Globus pallidus (tissue), 1 donor: ENCODE measurements at places on chromosomes 7 and 10.

GRCh38 chr7:47265621-47266020 lies 316.3 kb downstream of the TNS3 start:
- DNase-seq = no peak

DNA sequence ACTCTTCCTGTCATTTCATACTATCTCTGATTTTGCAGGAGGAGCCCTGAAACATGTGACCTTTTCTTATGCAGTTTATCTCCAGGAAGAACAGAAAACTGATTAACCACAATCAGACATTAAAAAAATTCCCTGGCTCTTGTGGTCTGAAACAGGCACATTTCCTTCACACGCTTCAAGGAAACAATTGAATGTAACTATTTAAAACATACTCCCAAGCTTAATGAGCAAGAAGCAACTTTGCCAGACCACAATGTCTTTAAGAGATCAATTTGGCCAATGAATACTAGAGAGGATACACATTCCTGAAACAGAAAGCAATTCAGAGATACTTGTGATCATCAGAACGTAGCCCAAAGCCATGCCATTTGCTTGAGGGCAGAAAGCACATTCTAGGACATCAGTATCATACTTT lies 65.8 kb downstream of the PIP4K2A start:
- DNase-seq = no peak

DNA sequence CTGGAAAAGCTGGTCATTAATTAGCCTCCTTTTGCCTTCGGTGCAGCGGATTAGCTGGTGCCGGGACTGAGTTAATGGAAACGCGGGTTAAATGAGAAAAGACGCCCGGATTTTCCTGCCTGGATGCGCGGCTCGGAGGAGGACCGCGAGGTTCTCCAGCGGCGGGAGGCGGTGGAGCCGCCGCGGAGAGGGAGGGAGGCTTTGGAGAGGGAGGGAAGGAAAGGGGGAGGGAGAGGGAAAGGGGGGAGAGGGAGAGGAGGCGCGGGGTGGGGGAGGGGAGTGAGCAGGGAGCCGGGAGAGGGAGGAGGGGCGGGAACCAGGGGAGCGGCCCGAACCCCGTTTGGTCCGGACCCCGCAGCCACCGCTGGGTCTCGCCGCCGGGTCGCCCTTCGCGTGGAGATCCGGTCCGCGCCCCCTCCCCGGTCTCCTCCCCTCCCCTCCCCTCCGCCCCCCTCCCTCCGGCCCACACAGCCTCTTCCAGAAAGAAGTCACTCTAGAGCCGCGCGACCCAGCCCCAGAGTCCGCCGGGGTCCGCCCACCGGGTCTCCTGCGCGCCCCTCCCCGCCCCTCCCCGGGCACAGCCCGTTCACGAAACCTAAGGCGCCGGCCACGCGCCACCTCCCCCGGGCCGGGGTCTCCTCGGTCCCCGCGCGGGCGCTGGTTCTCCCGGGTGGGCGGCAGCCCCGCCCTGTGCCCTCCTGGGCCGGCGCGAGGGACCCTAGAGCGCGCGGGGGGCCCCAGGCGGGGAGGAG lies 347.5 kb downstream of the DNAJB6 start:
- no peak for DNase-seq

DNA sequence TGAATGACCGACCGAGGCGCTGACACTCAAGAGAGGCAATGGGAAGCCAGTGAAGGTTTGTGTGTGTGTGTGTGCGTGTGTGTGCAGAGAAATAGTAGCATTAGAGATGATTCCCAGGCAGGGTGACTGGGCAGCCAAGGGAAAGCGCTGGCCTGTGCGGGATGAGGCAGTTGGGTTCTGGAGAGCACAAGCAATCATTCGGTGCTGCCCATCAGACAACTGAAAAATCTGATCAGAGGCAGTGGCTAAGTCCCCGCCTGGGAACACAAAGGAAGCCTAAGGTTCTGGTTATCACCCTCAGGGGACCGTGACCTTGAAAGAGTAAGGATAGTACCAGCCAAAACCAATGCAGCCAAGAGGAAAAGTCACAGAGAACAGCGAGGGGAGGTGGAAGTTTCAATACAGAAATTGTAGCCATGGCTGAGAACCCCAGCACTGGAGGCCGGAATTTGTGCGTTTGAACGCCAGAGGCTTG lies 868 bp upstream of the PDCD4 start:
- DNase-seq = no peak

DNA sequence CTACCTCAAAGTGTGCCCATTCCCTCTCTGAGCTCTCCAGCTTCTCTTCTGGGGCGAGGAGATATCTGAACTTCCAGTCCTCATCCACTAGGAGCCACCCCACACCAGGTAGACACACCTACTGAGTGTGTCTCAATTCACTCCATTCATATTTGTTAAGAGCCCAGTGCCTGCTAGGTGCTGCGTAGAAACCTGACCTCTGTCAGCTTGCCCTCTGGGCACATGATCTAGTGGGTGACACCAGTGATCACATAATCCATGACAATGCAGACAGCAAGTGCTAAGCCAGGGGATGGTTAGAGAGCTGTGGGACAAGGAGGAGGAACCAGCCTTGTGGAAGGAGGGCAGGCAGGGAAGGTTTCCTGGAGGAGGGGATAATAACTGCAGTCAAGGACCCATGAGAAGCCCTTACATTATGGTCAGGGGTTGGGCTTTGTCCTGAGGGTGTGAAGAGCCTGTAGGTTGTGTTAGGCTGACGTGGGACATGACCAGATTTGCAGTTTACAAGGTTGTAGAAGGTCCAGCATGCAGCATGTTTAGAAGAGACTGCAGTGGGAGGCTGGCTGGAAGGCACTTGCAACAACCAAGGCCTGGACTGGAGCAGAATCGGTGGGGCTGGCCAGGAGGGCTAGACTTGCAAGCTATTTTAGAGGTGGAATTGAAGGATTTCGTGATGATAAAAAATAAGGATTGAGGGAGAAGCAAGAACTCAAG lies 81.8 kb downstream of the COL13A1 start:
- DNase-seq = no peak

DNA sequence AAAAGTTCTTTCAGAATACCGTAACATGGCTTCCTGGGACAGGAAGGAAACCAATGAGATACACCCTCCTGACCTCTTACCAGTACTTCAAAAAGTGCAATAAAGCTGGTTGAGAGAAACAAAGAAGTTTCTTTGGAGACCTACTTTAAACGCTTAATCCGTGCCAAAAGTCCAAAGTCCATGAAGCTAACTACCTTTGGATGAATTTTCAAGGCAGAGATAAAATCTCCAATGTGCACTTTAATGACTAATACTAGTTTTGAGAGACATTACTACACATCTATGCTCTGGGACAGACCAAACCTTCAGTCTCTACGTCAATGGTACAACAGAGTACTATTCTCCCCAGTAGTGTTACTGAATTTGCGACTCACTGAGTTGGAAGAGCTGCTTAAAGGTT lies 46.1 kb downstream of the UBE2H start:
- DNase-seq = no peak

GRCh38 chr7:74429153-74429747 lies 24.5 kb upstream of the GTF2IRD1 start:
- no peak for DNase-seq
